ENCODE measurements at places on chromosomes 5 and 9.
A peak's percentile ranks its signal among the peaks of the same experiment; 100 is the strongest.

GRCh38 chr9:35732800-35733541, 505 bp downstream of the CREB3 start:
- peak; percentile 52 for DNase-seq

DNA sequence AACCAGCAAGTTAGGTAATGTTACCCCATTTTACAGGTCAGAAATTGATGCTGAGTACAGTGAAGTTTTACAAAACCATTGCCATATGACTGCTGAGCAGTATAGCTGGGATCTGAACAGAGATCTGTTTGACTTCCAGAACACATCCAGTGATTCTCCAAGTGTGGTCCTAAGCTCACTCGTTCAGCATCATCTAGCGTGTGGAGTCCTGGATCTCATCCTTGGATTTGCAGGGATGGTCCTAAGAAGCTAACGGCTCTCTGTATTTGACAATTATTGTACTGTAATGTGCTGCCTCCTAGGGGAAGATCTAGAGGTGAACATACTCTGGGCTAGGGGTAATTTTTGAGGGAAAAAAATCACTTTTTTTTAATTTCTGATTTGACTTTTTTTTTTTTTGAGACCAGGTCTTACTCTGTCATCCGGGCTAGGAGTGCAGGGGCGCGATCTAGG, 1.4 kb downstream of the SLC26A2 start:
- peak; percentile 53 for DNase-seq

DNA sequence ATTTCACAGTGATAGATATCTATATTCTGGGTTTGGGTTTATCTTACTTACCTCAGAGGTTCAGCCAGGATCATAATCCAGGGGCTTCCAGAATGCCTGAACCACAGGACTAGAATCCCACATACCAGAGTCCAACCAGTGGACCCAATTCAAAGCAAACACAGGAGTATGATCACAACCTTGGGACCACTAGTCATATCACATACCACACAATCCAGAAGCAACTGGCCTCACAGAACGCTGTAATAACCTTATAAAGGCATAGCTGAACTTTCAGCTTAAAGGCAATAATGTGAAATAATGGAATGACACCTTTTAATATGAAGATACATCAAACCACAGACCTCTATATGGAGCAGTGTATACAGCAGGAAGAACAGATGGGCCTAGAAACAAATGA, 25.3 kb downstream of the RAPGEF6 start:
- peak; percentile 63 for DNase-seq

- DNase-seq, result peak; percentile 55
These were observed 42.9 kb downstream of the PDCD1LG2 start for GRCh38 chr9:5553211-5553610.

- DNase-seq, result no peak
These were observed 264.9 kb upstream of the TNC start for GRCh38 chr9:115382865-115383264.

- DNase-seq, result peak; percentile 50
These were observed 3.7 kb upstream of the PJA2 start for GRCh38 chr5:109413458-109413857.

- no peak for DNase-seq
These were observed 122.3 kb upstream of the CCDC112 start for GRCh38 chr5:115418788-115419187.

GRCh38 chr5:142976861-142977260, 206.7 kb downstream of the ARHGAP26 start:
- DNase-seq, result no peak

DNA sequence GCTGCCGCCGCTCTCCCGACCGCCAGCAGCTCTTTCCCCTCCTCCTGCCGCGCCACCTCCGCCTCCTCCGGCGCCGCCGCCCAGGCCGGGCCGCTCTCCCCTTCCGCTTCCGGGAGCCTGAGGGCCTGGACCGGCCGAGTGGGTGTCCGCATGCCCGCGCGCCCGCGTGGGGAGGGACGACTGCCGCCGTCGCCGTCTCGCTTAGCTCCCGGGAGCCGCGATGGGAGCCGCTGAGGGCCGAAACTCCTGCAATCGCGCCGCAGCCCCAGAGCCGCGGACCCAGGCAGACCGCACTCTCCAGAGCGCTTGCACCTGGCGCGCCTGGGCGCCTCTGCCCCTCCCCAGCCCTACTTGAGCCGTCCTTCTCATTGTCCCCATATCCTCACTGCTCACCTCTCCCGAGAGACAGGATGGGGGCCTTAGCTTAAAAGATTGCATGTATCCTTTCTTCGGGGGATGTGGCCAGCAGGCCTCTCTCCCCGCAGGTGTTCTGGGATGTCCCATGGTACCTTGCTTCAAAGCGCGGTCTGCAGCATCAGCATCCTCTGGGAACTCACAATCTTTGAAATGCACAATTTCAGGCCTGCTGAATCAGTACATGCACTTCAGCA, at the start of gene ZDHHC21:
Gene ZDHHC21 (minus strand): TSS at position 182 of the 611 bp plus-strand sequence. CDS start 19,092 bp downstream, outside the sequence.
- DNase-seq, result peak; percentile 20

- no peak for DNase-seq
These were observed 18.9 kb downstream of the MUSK start for GRCh38 chr9:110687497-110687896.

GRCh38 chr9:15999422-16000339, 446.8 kb downstream of the CCDC171 start:
- DNase-seq, result peak; percentile 98

DNA sequence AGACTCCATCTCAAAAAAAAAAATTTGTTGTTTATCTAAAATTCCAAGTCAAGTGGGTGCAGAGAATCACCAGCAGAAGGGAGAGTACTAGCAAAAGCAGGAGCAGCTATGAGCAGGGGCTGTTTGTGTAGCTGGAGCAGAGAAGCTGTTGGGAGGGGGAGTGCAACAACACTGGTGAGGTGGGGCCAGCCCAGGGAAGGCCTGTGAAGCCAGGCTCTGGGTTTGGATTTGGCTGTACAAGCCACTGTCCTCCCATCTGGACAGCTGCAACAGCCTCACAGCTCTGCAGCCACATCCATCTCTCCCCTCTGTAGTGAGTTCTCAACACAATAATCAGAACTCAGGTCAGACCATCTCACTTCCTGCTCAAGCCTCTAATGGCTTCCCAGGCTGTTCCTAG, 59.4 kb downstream of the TMOD1 start:
- no peak for DNase-seq

- DNase-seq, result no peak
These were observed 107.6 kb upstream of the RASGRF2 start for GRCh38 chr5:80852331-80853245.

DNA sequence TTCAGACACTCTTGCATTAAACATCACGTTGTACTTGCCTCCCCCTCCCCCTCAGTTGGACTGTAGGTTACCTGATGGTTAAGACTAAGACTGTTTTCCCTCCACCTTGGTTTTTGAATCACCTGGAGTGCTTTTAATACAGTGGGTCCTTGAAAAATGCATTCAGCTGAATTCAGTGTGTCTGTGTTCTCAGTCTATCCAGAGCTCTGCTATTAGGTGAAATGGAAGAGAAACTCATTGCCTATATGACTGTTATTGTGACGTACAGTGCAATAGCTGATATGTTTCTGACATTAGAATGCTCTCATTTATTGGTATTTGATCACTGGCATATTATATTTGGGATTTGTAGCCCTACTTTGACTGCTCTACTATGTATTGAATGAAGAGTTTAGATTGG, 108.5 kb downstream of the F2RL2 start:
- no peak for DNase-seq

DNA sequence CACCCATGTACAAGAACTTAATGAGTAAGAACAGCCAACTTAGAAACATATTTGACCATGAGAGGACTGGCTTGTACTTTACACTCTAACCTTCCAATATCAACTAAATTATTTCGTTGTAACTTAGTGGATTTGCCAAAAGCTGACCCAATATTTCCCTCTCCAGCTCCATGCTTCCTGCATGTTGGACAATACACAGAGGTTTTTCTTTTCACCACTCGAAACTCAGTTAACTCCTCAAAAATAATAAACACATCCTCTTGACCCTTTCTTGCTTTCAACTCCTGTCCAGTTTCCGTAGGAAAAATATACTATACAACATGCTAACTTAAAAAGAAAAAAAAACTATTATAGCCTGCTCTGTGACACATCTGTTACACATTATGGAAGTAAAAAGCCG, 188.9 kb downstream of the MPDZ start:
- DNase-seq, result no peak

- DNase-seq, result no peak
These were observed 16.4 kb upstream of the FBP1 start for GRCh38 chr9:94655739-94656138.

- DNase-seq, result no peak
These were observed 100.1 kb upstream of the TNFAIP8 start for GRCh38 chr5:119255571-119256356.

DNA sequence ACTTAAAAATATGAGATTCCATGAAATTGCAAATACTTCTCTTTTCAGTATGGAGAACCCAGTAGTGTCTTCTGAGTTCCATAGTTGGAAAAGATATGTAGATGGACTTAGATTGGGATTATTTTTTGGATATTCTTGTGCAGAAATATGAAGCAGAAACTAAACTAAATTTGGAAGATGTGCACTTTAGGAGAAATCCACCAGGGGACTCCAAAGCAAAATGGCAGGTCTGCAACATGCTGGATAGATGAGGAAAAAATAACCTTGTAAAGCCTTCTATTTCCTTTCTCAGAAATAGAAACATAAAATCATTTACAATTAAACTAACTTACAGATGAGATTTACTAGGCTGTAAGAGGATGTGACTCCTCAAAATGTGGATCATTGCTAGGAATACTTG, 49.2 kb upstream of the MINAR2 start:
- DNase-seq, result no peak

- no peak for DNase-seq
These were observed 324 bp downstream of the LPCAT1 start for GRCh38 chr5:1523480-1523792.

GRCh38 chr9:15901572-15901971, 348.7 kb downstream of the CCDC171 start:
- DNase-seq, result no peak

DNA sequence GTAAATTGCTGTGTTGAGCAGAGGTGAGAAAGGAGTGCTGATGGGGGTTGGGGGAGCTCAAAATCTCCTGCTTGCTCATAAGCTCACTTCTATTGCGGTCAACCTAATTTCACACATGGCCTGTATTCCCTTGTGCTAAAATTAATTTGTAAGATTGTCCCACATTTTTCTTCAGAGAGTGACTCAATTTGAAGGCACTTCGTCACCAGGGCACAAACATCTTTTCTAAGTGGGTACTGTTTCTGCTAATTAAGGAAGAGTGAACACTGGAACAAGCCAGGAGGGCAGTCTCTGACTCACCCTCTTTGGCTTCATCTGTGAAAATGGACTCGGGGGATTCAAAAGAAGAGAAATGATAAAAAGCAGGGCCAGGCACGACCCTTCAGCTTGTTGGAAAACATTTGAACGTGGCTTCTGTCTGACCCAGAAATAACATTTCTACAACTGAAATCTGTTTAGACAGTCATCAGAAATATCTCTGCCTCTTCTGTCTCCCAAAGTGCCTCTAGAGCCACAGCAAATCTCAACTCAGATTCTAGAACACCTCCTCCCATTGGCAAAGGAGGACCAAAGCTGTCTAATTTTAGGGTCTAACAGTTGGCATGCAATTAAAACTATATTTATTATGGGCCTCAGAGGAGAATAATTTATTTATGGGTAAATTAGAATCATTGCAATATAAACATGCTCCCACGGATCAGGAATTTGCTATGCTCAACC, 49.8 kb downstream of the FEM1C start:
- DNase-seq, result no peak

DNA sequence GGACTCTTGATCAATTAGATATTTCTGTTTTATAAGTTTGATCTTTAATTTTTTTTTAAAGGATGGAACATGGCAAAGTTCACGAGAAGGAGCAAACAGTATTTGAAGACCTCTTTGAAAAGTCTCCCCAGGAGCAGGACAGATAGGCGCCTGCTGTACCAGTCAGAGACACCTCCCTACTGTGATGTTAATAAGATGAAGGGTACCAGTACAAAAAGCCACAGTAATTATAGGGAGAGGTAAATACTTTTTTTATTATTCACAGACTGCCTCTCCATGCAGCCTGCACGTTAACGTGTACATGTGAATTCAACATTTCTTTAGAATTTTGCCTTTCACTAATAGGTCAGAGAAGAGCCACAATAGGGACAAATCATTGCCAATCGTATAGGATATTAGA, 146.5 kb upstream of the CDH6 start:
- DNase-seq, result no peak

DNA sequence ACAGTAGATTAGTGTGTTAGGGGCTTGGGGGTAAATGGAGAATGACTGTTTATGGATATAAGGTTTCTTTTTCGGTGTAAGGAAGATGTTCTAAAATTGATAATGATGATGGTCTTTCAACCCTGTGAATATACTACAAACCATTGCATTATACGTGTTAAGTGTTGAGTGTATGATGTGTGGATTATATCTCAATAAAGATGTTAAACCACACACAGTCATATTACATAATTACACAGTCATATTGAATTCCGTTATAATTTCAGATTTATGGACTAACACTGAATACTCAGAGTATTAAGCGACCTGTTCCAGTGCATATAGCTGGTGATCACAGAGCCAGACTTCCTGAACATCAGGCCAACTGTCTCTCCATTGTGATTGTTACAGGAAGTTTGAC, 68.1 kb downstream of the F2RL2 start:
- DNase-seq, result no peak

GRCh38 chr9:80407220-80407619, 835.5 kb downstream of the TLE4 start:
- DNase-seq, result no peak

GRCh38 chr5:1253456-1254105, 28.4 kb downstream of the SLC6A18 start:
- no peak for DNase-seq

- DNase-seq, result no peak
These were observed 12.2 kb downstream of the CD74 start for GRCh38 chr5:150400316-150401075.

DNA sequence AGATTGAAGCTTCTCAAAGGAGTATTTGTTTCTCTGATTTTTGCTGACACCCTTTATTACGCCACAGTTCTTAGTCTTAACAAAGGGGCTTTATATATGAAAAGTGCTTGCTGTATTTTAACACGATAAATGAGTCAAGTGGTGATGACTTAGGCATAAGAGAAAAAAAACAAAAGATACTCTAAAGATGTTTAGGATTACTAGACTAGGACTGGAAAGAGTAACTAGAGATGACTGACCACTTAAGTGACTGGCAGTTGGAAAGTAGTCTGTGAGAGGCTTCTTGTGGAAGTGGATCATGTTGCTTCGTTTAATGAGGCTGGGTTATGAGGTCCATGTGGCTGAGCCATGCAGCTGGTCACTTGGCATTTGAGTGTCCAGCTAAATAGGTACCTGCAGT, 69.4 kb upstream of the ACTBL2 start:
- no peak for DNase-seq

- DNase-seq, result no peak
These were observed 423.0 kb upstream of the BRINP1 start for GRCh38 chr9:119792242-119792641.

DNA sequence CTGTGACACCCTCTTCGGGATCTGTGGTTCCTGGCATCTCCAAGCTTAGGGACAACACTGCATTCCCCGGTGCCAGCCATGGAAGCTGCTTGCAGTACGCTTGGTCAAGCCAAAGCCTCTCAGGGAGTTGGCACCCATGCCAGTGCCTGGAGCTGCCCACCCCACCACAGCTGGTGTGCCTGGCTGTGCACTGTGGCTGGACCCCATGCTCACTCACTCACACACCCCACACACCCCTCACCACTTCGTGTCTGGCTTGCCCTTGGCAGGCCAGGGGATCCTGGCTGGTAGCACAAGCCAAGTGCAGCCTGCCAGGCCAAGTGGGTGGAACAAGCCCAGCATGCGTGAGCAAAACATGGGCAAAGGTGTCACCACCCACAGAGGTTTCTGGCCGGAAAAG, 324.5 kb upstream of the PTGER4 start:
- DNase-seq, result no peak

All from brain microvascular endothelial cell (primary cell).